Neural crest cell (in vitro differentiated cells): ENCODE measurements at places on chromosomes 16 and 17.

GRCh38 chr17:30212750-30213149 lies 22.7 kb downstream of the SLC6A4 start:
- DNase-seq, result no peak

DNA sequence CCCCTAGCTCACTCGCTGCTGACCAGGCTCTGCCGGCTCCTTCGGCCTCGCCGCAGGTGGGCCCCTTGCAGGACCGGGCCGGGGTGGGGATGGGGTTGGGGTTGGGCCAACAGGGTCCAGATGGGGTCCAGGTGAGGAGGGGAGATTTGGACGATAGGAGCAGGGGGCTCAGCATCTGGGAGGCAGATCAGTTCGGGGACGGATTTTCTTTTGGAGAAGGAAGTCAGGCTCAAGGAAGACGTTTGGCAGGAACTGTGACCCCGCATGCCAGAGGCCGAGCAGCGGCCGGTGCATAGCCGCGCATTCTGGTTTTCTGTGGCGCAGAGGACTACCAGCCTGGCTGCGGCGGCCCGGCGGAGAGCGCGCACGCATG lies 845 bp upstream of the ALDOA start:
- no peak for DNase-seq

GRCh38 chr16:58201163-58201562 lies 3.3 kb upstream of the CSNK2A2 start:
- no peak for DNase-seq

DNA sequence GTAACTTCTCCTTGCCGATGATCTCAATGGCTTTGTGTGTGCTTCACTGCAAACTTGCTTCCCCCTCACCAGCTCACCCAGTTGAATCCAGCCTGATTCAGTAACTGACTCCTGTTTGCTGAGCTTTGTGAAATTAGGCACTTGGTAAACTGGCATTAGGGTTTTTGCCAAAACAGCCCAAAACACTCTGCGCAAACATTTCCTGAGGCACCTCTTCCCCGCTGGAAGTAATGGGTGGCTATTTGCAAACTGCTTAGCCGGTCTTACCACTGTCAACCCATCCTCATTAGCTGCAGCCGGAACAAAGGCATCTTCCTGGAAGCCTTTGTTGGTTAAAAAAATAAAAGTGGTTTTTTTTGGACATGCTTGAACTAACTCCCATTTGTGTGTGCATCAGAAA lies 353.2 kb downstream of the MAF start:
- DNase-seq, result no peak

DNA sequence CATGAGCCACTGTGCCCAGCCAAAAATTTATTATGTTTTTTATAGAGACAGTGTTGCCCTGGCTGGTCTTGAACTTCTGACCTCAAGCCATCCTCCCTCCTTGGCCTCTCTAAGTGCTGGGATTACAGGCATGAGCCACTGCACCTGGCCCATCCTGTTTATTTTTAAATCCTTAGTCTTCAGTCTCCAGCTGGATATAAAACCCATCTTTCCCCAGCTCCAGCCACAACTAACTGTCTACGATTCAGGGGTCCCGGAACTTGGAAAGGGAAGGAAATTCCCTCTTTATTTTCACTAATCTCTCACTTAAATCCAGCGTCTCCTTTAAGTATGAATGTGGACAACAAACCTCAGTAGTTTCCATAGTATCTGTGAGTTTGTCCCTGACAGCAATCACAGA lies 62.2 kb downstream of the IQCK start:
- DNase-seq, result no peak

- DNase-seq, result no peak
Observed at GRCh38 chr16:22369221-22369811, 5.1 kb downstream of the CDR2 start.

DNA sequence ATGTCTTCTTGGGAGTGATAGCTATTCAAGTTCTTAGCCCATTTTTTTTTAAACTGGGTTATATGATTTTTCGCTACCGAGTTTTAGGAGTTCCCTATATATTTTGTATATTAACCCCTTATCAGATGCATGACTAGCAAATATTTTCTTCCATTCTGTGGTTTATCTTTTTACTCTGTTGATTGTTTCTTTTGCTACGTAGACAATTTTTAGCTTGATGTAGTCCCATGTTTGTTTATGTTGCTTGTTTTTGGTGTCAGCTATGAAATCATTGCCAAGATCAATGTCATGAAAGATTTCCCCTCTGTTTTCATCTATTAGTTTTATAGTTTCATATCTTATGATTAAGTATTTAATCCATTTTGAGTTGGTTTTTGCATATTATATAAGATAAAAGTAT lies 480.5 kb downstream of the CDH11 start:
- DNase-seq, result no peak

DNA sequence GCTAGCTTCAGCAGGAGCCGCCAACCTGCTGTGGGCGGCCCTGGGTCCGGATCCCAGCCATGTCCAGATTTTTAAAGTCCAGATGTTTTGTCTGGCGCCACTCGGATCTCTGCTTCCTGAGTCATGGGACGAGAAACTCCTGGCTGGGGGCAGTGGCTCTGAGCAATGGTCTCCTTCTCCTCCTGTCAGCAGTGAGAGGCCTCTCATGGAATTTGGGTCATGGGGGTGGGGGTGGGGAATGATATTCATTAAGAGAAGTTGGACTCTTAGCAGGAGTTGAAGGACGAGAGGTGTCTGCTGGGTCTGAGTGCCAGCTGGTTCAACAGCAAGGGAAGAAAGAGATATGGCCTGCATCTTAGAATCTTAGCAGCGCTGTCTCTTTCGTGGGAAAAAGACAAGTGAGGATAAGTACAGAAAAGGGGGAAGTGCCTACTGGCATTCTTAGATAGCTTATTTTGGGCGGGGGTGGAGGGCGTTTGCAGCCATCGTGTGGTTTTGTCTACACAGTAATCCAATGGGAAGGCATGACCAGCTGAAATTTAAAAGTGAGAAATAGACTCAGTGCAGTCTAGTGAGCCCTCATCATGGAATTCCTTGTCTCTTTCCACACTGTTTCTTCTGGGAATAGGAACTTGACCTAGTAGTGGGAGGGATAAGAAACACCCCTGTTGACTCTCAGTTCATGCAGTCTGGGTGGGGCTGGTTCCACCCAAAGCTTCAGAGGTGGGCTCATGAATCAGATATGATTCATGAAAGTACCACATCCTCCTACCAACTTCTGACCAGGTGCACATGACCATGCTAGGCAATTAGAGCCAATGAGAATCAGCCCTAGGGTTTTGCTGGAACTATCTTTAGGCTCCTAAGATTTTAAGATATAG lies 80.5 kb downstream of the MYH13 start:
- no peak for DNase-seq

GRCh38 chr17:21140911-21141310 lies 14.1 kb downstream of the DHRS7B start:
- DNase-seq, result no peak

DNA sequence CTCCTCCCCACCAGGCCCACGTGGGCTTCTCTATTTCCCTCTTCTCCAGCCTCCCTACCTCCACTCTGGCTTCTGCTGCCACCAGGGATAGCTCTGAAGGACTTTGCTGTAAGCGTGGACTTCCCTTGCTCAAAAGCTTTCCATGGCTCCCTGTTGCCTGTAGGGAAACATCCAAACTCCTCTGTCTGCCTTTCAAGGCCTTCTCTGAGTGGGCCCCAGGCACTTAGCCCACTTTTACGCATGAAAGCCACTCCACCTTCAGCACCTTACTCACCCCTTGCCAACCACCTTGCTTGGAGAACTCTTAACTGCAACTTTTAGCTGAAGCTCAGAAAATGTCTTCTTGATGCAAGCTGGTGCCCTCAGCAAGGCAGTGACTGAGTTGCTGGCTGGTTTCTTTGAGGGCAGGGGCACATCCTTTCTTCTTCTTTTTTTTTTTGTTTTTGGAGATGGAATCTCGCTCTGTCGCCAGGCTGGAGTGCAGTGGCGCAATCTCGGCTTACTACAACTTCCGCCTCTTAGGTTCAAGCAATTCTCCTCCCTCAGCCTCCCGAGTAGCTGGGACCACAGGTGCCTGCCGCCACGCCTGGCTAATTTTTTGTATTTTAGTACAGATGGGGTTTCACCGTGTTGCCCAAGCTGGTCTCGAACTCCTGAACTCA lies 52.0 kb upstream of the DLX4 start:
- DNase-seq, result no peak

- DNase-seq, result no peak
Observed at GRCh38 chr17:61581611-61582349, 9.2 kb downstream of the NACA2 start.

DNA sequence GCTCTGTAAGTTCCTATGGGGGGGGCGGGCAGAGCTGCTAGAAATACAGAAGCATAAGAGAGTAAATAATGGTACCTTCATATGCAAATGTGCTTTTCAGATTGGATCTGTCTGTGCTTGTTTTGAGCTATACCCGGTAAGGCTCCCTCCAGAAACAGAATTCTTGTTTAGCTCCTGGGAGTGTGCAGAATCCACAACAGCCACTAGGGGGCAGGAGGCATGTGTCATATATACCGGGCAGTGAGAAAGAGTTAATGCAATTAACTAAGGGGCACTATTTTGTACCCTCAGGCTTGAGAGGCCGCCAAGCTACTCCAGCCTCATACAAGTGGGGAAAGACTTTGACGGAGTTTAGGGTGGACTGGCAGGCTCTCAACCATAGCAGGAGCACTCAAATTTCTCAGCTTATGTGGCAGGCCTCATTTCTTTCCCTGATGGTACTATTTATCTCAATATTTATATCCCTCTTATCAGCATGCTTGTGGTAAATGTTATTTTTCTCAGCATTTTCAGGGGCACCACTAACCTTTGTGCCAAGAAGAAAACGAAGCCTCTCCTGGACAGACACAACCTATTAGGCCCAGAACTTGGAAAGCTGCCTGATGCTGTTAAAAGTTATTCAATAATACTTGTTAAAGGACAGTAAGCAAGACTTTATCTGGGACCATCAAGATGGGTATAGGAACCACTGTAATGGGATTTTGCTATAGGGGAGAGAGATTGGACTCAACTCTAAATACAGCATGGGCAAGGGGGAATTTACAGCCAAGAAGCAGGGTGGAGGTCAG lies 10.7 kb upstream of the CENPV start:
- peak; percentile 74 for DNase-seq

GRCh38 chr17:31857920-31858641 lies 963 bp downstream of the COPRS start:
- no peak for DNase-seq

- no peak for DNase-seq
Observed at GRCh38 chr17:63265526-63265925, 180.6 kb downstream of the CYB561 start.

DNA sequence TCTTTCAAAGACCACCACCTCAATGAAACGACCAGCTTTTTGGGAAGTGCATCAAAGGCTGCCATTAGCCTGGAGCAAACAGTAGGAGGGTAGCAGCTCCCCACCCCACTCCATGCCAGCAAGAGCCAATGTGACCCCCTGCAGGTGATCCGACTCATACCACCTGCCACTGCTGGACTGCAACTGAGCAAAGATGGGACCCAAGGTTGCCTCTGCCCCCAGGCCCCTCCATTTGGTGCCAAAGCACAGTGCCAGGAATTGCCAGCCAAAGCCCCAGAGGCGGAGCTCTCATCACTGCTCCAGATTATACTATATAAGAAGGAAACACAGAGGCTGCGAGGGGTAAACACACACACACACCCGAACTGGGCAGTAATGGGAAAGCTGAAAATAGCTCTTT lies 8.3 kb downstream of the PITPNM3 start:
- no peak for DNase-seq

DNA sequence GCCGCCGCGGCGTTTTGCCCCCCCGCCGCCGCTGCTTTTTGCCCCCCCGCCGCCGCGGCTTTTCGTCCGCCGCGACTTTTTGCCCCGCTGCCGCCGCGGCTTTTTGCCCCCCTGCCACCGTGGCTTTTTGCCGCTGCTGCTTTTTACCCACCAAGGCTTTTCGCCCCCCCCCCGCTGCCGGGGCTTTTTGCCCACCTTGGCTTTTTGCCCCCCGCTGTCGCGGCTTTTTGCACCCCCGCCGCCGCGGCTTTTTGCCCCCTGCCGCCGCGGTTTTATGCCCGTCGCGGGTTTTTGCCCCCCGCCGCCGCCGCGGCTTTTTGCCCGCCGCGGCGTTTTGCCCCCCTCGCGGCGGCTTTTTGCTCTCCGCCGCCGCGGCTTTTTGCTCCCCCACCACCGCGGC lies 1343.0 kb downstream of the TP53TG3F start:
- DNase-seq, result no peak
